Thymus (tissue), 14 donors: ENCODE measurements at places on chromosomes 3 and 15. TPM values are rescaled to one million over a fixed set of nuclear protein-coding genes. Genes with fewer than 3 reads are reported as not detected.

Gene ACTC1
- total RNA-seq, result 9.6 TPM

Gene DUOXA2
- total RNA-seq, result 0.05 TPM

Gene GABRA5
- 26.1 TPM for total RNA-seq

Gene GNB4
- 16.1 TPM for total RNA-seq

Gene ROBO2
- total RNA-seq, result 9.3 TPM

Gene RBP2
- total RNA-seq, result 0.09 TPM

Gene GUCA1C
- not detected for total RNA-seq

Gene RABL3
- 14.8 TPM for total RNA-seq

GRCh38 chr3:194082743-194083636, 53.0 kb upstream of the HES1 start:
- DNase-seq, result no peak

DNA sequence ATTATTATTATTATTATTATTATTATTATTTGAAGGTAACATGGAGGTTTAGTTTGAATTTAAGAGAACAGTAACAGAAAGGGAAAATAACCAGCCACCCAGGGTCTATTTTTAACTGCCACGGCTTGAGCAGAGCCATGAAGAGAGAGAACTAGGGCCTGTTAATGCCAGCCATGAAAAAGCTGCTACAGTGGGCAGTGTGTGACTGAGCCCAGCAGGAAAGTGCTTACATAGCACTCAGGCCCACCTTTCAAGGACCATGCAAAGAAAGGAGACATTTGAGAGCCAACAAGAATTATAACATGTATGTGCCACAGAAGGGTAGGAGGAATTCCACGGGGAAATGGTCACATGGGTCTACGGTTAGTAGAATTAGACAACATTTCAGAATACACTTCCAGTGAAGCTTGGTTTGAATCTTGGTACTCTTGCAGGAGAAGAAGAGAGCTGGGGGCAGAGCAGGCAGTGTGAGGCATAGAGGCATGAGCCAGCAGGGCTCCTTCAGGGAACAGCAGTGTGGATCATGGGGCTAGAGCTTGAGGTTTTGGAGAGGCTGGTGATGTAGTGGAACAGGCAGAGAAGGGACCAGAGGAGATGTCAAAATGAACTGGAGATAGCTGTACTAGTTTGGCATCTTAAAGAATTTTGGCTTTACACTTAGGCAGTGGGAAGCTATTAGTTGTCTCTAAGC, 140.7 kb downstream of the CMSS1 start:
- no peak for DNase-seq

GRCh38 chr3:55364421-55364820, 122.7 kb downstream of the WNT5A start:
- no peak for DNase-seq

- DNase-seq, result no peak
Observed at GRCh38 chr3:60588806-60589205, 662.4 kb downstream of the FHIT start.

GRCh38 chr15:25830844-25831451, 32.2 kb downstream of the ATP10A start:
- no peak for DNase-seq

- no peak for DNase-seq
Observed at GRCh38 chr15:76460871-76461270, 124.3 kb downstream of the ISL2 start.

- no peak for DNase-seq
Observed at GRCh38 chr3:45986303-45986982, 9.2 kb downstream of the FYCO1 start.

GRCh38 chr3:188198760-188199327, 44.9 kb downstream of the LPP start:
- DNase-seq, result no peak

DNA sequence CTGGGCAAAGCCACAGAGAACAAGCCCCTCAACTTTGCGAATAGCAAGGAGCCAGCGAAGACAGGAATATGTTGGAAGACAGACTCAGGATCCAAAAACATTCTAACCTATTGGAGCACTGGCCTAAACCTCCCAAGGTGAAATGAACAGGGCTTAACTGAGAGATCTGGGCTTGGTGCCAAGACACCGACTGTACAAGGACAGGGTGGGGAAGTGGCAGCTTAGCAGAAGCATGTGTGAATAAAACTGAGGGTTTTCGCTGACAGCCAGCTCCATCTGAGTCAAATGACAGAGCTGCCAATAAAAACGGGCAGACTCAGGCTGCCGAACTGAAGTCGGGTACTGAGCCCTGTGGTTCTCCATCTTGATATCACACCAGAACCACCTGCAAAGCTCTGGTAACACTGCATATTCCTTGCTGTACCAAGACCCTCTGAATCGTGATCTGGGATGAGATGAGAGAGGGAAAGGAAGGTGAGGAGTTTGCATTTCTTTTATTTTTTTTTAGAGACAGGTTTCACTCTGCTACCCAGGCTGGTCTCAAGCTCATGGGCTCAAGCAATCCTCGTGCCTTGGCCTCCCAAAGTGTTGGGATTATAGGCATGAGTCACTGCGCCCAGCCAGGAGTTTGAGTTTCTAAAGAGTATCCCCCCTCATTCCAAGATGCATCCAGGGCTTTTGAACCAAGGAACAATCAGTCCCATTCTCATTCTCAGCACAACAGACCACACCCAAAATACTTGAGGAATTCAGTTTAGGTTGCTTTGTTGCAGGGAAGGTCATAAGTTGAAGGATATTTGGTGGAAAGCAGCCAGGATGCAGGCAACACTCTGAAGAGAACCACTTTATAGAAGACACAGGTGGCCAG, 6.0 kb upstream of the PLCB2 start:
- no peak for DNase-seq

GRCh38 chr3:123653221-123653682, 68.4 kb upstream of the HACD2 start:
- no peak for DNase-seq

- no peak for DNase-seq
Observed at GRCh38 chr3:127137113-127137512, 55.8 kb upstream of the PRR23E start.
